Activated naive CD4-positive, alpha-beta T cell (primary cell): ENCODE measurements at places on chromosomes 6 and 20.

GRCh38 chr20:18750735-18751134 is 62.8 kb upstream of the SCP2D1 start:
- DNase-seq = no peak

GRCh38 chr6:101397199-101397598 is 3.7 kb downstream of the GRIK2 start:
- DNase-seq = no peak

- no peak for DNase-seq
Observed at GRCh38 chr6:135129136-135129856, 51.8 kb upstream of the MYB start.

- DNase-seq = no peak
Observed at GRCh38 chr20:18012901-18013300, 44.1 kb downstream of the MGME1 start.

DNA sequence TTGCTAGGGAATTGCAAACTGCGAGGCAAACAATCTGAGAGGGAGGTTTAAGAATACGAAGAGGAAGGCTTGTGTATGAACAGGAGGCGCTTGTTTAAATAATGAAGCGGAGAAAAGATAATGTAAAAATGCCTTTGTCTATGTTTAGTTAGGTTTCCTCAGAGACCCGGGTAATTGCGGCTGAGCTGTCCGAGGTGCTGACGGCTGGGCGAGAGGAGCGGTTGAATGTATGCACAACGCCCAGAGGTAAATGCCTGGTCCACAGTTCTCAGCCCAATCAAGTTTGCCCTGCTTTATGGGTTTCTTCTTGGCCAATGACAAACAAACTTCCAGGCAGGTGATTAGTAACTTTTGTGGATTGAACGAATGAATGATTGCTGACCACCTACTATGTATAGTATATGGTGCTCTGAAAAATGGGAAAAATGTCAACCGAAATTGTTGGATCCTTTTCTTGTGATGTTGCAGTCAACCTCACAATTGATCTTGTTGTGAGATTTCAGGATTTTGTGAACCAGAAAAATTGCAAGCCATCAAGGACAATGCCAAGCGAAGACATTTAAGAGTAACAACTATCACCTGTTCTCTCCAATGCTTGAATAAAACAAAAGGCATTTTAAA is 38.3 kb upstream of the SLC32A1 start:
- DNase-seq = peak; percentile 20

GRCh38 chr6:72322771-72323170 is 299.1 kb upstream of the KCNQ5 start:
- no peak for DNase-seq

DNA sequence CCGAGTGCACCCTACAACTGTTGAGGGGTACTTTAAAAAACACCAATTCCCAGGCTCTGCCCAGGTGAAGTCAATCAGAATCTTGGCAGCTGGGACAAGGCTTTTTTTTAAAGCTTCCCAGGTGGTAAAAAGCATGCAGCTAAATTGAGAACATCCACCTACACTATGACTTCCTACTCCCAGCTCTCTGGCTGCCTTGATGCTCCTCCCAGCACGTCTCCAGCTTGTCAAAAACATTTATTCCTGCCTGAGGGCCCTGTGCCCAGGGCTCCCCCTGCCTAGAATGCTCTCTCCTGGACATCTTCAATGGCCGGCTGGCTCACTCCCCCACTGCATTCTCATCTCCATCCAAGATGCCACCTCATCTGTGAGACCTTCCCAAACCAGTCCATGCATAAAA is 9.9 kb downstream of the ZBTB24 start:
- DNase-seq = no peak

DNA sequence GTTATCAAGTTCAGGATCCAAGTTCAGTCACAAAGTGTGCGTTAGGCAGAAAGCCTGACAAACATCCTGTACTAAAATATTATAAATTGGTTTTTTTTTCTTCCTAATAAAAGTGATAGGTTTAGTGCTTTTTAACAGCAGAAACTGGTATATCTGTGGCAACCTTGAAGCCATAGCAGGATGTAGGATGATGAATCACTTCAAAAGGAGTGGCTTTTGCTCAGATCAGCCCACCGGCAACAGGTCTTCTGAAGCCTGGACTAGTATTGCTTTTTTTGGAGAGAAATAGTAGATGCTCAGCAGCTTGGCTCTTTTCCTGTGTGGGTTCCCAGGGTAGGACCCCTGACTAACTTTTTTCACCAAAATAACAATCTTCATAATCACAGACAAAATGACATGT is 190.8 kb downstream of the EPM2A start:
- DNase-seq = no peak

GRCh38 chr20:5192570-5193431 is 66.0 kb downstream of the CDS2 start:
- DNase-seq = no peak
